ENCODE measurements at places on chromosomes 7 and 10.

DNA sequence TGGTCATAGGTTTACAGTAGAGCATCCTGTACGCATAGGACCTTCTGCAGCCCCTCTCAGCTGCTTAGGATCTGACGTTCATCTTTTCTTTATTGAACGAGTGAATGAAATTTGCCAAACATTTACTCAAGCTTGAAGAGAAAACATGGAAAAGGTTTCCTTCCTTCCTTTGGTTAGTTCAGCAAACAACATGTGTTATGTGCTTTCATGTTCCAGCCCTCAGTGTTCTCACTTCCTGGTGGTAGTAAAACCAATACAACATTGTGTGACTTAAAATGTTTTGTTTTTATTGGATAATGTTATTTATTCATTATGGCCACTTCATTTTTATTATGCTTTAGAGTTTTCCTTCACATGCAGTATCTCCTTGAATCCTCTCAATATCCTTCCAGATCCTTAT is 1.4 kb upstream of the CDCA7L start:
- no peak for DNase-seq

GRCh38 chr7:75642810-75643486 is 95.8 kb downstream of the HIP1 start:
- DNase-seq: no peak

GRCh38 chr7:48176356-48176893 is 5.2 kb downstream of the ABCA13 start:
- no peak for DNase-seq

DNA sequence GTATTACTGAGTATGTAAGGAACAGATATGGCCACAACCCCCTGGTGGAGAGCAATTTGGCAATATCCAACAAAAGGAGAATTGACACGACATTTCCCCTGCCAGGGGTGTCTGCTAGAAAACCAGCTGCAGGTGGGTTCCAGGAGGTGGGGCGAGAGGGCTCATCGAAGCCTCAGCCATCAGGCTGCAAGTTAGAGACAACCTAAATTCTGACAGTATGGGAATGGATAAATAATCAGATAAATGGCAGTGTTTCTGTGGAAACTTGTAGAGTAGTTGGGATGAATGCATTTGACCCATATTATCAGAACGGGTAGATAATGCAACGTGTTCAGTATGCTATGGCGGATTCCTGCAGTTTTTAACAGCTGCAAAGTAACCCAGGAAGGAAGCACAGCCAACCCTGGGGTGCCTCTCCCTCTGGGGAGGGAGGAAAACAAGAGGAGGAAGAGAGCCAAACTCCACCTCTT is 3.5 kb downstream of the TMEM273 start:
- no peak for DNase-seq

- no peak for DNase-seq
These were observed at the start of gene GBX1 for GRCh38 chr7:151167197-151167961. Gene GBX1 (minus strand): TSS chr7:151167694. CDS start chr7:151167548, 146 bp downstream.

- no peak for DNase-seq
These were observed 44.8 kb upstream of the SLC16A12 start for GRCh38 chr10:89580243-89580642.

DNA sequence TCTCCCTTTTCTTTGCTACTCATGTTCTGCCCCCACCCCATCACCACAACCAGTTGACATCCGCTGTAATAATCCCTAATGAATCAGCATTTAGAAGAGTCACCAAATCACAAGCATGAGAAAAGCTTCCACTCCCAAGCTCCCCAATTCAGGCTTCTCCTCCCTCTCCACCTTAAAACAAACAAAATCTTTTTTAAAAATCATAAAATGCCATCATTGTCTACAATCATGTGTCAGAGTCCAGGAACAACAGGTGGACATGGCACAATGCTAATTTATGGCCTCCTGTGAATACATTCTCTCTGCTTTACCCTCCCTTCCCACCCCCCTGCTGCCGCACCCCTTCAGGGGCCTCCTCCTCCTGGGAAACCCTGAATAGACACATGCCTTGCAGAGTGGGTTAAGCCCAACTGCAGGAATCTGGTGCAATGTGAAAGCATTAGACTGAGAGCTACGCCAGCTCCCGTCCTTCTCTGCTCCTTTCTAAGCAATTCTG is 3.7 kb downstream of the LRRC4 start:
- no peak for DNase-seq

- DNase-seq: no peak
These were observed 1.2 kb downstream of the CLDN4 start for GRCh38 chr7:73831834-73832651.

GRCh38 chr10:51985336-51985735 is 285.9 kb upstream of the CSTF2T start:
- no peak for DNase-seq

- no peak for DNase-seq
These were observed 195.0 kb downstream of the MTERF1 start for GRCh38 chr7:91685544-91685943.

- DNase-seq: peak; percentile 70
These were observed 75.2 kb downstream of the PAXIP1 start for GRCh38 chr7:154927624-154928125.

DNA sequence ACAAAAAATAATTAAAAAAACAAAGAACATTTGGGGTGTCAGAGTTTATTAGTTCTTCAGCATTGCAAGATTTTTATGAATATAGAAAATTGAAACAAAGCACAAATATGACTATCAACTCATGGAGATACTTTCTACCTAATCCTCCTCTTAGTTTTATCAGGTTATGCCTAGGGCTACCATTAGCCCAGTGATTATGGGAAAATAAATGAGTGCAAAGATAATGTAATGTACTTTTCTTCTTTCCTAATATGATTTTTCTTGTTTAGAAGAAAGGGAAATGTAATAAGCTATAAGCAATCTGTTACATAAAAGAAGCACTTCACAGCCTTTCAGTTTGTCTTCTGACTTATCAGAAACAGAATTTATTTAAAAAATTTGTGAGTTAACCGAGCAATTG is 676.8 kb downstream of the SORCS1 start:
- DNase-seq: no peak

DNA sequence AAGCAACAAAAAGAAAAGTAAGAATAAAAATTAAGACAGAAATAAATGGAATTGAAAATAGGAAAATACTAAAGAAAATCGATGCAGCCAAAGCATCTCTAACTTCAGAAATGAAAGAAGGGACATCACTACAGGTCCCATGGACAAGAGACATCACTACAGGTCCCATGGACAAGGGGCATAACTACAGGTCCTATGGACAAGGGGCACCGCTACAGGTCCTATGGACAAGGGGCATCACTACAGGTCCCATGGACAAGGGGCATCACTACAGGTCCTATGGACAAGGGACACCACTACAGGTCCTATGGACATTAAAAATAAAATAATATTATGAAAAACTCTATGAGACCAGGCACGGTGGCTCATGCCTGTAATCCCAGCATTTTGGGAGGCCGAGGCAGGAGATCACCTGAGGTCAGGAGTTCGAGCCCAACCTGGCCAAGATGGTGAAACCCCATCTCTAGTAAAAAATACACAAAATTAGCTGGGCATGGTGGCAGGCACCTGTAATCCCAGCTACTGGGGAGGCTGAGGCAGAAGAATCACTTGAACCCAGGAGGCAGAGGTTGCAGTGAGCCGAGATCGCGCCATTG is 101.0 kb upstream of the DNAAF5 start:
- DNase-seq: no peak

DNA sequence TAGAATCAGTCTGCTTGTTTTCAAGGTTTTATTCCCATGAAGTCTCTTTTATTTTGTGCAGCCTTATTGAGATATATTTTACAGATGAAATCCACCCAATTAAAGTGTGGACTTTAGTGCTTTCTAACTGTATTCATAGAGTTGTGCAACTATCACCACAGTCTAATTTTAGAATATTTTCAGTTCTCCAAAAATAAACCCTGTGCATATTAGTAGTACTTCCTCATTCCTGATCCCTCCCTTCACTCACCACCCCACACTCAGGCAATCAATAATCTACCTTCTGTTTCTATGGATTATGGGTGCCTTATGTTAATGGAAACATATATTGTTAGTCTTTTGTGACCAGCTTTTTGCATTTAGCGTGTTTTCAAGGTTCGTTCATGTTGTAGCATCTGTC is 185.7 kb upstream of the TMEM72 start:
- no peak for DNase-seq

- no peak for DNase-seq
These were observed 10.6 kb upstream of the GRB10 start for GRCh38 chr7:50793120-50793946.

GRCh38 chr10:89122433-89123051 is 84.6 kb downstream of the CH25H start:
- no peak for DNase-seq

DNA sequence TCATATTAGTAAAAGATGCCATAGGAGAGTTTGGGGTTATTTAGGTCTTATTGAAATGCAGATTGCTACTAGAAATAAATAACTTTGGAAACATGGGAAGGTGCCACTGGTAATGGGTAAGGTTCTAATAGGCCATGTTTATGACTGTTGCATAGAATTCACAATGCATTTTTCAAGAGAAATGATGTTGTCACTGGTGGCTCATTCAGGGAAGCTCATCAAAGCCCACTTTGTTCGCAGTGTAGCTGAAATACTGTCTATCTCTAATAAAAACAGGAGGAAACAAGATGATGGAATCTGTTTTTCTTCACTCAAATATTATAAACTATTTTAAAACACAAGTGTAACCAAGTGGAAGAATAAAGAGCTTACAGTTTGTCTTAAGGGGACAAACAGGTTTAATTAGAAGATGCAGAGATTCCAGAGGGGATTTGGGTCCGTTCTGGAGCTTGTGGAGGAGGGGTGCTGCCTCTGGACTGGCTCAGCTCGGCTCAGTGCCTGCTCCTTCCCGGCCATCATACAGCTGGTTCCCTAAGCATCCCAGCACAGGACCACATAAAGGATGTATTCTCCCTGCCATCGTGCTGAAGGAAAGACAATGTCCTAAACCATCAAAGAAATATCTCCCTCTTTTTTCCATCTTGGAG is 20.4 kb downstream of the OPALIN start:
- DNase-seq: no peak

- DNase-seq: no peak
These were observed 168.6 kb downstream of the LRMDA start for GRCh38 chr10:75599875-75600648.

- no peak for DNase-seq
These were observed 119.1 kb upstream of the PFKP start for GRCh38 chr10:2948127-2948854.

- no peak for DNase-seq
These were observed at the start of gene NEUROG3 for GRCh38 chr10:69573056-69573806. Gene NEUROG3 (minus strand): TSS chr10:69573422. CDS start chr10:69573043, 379 bp downstream.

GRCh38 chr7:82317257-82317721 is 126.3 kb downstream of the CACNA2D1 start:
- no peak for DNase-seq

DNA sequence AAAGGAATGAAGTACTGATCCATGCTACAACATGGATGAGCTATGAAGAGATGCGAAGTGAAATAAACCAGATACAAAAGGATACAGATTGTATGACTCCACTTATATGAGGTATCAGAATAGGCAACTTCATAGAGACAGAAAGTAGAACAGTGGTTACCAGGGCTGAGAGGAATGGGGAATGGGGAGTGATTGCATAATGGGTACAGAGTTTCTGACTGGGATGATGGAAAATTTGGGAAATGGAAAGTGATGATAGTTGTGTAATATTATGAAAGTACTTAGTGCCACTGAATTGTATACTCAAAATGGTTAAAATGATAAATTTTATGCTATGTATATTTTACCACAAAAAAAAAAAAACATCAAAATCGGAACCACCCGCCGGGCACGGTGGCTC is 3.9 kb downstream of the ATXN7L1 start:
- DNase-seq: no peak

GRCh38 chr10:44756216-44756615 is 154.9 kb upstream of the TMEM72 start:
- peak; percentile 30 for DNase-seq

DNA sequence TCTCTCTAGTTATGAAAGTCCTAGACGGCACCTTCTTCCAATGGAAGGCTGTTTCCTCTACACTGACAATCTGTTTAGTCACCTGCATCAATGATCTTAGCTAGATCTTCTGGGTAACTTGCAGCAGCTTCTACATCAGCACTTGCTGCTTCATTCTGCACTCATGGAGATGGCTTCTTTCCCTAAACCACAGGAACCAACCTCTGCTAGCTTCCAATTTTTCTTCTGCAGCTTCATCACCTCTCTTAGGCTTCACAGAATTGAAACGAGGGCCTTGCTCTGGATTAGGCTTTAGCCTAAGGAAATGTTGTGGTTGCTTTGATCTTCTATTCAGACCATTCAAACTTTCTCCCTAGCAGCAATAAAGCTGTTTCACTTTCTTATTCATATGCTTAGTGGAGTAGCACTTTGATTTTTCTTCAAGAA is 24.6 kb downstream of the NAMPT start:
- DNase-seq: no peak

- no peak for DNase-seq
These were observed 110.4 kb downstream of the AMPH start for GRCh38 chr7:38520741-38521140.

DNA sequence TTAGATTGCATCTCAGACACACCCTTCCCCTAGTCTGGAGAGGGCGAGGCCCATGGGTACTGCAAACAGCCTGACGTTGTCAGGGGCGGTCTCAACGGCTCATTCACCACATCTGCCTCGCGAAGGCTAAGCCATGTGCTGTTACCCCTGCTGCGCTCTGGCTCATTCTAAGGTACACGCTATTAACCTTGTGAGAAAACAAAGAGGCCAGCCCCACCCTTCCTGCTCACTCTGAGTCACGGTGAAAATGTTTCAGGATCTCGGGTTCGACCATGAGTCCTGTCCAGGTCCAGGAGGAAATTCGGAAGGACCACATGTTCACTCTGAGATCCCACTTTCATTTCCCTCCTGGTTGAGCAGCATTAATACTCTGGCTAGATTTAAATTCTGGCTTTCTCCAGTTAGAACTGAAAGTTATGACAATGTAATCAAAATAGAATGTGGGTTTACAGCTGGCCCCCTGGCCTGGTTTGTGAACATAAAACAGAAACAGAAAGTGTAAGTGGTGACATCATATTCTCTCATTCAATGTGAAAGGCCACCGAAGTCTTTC is 55.2 kb downstream of the EGFR start:
- DNase-seq: no peak

DNA sequence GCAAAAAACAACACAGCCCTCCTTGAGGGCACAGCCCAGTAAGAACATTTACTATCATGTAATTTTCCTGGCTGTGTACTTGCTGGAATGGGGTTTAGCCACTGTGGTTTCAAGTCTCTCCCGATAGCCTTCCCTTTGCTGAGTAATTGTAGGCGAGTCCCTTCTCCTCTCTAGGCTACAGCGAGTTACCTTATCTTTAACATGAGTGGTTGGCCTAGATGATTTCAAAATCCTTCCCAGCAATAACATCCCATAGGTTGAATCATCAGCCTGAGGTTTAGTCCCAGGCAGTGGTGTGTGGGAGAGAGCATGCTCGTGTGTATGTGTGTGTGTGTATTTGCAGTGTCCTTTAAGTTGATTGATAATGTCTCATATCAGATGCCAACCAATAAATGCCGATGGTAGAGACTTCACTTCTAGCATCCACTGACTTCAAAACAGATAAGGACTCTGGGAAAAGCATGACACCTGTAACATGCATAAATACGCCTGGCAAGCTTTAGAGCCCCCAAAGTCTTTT is 142.9 kb upstream of the ZMIZ1 start:
- DNase-seq: peak; percentile 93

GRCh38 chr10:66684581-66684980 is 241.3 kb upstream of the LRRTM3 start:
- no peak for DNase-seq

- peak; percentile 21 for DNase-seq
These were observed 27.3 kb downstream of the PPIF start for GRCh38 chr10:79374312-79375191.

- no peak for DNase-seq
These were observed 52.2 kb downstream of the GPAM start for GRCh38 chr10:112131346-112131745.

- DNase-seq: no peak
These were observed 162.1 kb downstream of the TSPAN12 start for GRCh38 chr7:120695848-120696247.

Measured in skeletal muscle cell (primary cell).